ENCODE measurements at places on chromosomes 1 and 21.

- no peak for DNase-seq
Observed at GRCh38 chr1:227723474-227723873, 11.6 kb downstream of the JMJD4 start.

DNA sequence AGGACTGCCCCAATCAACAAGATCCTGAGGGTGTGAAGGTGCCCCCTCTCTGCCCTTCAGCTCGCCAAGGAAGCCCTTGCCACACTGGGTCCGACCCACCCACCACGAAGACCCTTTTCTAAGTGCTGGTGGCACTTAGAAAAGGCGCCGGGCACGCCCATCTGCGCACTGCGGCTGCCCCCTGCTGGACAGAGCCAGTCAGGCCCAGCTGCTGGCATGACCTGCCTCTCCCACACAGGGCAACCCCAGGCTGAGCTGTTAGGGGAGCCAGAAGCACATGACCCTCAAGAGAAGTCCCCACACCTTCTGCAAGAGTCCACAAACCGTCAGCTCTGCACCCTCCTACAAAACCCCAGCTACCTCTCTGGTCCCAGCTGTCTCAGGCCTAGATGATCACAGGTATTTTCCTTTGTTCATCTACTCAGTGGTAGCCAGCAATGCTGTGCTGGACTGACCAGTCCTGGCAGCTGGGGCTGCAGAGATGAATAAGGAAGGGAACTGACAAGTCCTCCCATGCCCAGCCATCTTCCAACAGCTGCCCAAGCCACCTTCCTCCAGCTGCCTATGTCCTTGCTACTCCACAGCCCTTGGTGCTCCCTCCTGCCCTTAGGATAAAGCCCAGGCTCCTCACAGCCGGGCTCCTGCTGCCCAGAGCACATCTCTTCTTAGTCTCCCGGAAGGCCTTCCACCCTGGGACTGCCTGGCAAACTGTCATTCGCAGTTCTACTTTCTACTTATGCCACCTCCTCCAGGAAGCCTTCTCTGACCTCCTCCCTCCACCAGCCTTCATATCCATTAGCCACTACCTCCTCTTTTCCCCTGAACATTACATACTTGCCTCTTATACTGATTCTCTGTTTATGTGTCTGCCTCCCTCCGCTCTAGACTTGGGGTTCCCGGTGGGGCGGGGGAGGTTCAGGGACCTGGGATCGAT is 39.8 kb upstream of the ZC3H12A start:
- DNase-seq: peak; percentile 51

DNA sequence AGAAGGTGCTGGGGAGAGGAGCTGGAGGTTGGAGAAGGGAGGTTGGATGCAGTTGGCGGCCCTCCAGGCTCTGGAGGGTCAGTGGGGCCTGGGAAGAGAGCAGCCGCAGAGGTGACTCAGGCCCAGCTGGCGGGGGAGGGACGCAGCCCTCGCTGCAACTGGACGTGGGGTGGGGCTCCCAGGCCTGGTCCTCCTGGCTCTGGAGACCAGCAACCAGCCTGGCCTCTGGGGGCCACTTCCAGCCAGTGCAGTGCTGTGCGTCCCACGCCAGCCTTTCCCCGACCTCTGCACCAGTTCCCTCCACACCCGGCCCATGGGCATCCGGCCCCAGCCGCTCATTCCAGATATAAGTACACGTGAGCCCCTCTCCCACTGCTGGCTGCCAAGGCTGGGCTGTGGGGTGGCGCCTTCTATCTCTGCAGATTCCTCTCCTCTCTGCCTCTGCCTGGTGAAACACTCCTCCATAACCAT is 38.0 kb upstream of the COL18A1 start:
- DNase-seq: no peak

DNA sequence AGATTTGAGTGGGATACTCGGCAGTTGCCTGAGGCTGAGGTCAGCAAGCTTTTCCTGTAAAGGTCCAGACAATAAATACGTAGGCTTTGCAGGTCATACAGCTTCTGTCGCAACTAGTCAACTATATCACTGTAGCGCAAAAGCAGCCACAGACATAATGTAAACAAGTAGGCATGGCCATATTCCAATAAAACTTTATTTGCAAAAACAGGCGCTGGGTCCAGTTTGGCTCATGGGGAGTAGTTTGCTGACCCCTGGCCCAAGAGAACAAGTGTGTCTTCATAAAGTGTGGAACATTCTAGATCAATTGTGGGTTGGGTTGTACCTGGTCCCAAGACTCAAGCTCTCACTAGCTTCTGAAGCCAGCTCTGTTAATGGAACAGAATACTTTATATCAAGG is 78.8 kb downstream of the MIS18A start:
- DNase-seq: no peak

GRCh38 chr1:93177991-93178390 is 2.2 kb downstream of the TMED5 start:
- DNase-seq: no peak

DNA sequence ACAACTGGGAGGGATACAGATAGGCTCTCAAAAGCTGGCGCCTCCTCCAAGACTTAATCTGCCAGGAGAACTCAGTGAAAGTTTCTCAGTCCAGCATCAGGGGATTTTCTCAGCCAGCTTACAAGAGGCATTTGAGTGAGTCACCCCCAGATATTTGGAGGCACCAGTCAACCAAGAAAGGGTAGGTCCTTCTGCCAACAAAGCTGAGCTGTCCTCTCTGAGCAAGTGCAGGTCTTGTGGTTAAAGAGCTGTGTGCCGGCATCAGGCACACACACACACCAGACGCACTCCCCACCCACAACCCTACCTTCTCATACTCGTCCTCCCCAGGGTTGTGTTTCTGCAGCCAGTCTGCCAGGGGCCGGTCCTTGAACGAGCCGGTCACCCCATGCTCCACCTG is 27.0 kb upstream of the PPP1R15B start:
- no peak for DNase-seq

GRCh38 chr1:200317236-200317635 is 92.6 kb downstream of the ZNF281 start:
- no peak for DNase-seq

GRCh38 chr1:199272139-199272544 is 633.3 kb downstream of the PTPRC start:
- no peak for DNase-seq

DNA sequence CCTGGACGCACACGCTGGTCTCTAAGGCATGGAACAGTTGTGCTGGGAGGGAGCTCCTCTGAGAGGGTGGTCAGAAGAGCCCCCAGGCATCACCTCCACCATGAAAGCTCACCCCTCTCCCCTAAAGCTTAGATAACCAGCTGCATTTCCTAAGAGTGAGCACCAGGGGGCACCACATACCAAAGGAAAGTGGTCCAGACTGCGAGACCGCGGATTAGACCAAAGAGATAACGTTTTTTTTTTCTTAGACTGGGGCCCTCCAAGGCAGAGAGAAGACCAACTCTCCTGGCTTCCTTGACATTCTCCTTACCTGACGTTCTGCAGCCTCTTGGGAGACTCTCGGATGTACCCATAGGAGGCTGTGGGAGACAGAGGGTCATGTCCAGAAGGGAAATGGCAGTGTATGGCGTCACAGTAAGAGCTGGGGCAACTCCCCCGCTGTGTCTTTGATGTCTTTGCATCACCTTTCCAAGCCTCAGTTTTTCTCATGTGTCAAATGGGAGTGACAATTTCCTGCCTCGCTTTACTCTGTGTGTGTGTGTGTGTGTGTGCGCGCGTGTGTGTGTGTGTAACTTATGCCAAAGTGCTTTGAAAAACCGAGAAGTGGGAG is 12.3 kb upstream of the IFNLR1 start:
- DNase-seq: peak; percentile 71

DNA sequence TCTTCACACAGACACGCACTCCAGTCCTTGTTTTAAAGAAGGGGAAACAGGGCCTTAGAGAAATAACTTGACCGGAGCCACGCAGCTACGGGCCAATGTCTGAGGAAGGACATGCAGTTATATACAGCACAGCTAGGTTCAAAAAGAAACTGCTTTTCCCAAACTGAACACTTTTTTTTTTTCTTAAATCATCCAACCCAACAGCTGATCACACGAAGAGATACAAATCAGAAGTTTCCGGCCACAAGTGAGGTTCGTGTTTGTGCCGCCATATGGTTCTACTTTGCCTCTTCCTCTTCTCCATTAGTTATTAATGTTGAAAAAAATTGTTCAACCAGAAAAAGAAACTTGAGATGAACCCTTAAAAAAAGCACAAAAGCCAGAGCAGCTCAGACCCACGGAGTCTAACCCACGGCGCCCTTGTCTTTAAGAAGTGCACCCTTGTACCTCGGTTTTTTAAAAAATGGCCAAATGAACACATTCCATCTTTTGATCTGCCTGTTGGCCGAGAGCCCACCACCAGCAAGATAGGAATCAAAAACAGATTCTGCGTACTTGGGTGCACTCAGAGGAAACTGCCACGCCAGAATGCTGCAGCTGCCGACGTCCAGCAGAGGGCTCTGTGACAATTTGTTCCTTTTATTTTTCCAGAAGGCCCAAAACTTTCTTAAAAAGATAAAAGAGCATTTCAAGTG is 78.9 kb downstream of the SLC66A1 start:
- DNase-seq: no peak

DNA sequence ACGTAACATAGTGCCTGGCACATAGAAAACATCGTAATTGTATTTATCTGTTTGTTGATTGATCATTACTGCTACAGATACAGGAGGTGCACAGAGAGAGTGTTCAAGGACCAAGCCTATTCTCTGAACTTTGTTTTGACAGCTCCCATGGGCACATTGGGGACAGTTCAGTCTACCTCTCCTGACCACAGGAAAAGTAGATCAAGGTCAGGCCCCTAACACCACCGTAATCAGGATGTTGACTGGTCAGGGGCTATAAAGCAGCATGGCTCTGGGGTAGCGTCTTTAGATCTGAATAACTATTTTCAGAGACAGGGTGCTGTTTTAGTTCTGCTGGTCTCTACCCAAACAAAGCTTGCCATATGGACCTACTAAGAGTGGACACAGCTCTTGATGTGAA is 223.1 kb upstream of the IRF2BP2 start:
- no peak for DNase-seq

DNA sequence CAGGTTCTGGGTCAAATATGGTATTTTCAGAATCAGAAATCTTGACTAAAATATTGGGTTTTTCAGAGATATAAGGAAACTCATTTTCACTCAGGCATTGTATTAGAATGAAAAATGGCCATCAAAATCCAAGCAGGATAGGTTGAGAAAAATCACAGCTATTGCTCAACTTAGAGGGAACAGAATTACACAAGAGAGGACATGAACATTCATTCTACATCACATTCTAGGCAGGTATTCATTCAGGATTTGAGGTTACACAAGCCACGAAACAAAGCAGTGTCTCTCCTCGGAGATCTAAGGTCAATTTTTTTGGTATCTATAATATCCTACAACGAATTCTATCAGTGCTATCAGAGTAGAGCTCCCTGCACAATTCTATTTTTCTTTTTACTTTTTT is 163.6 kb upstream of the HP1BP3 start:
- no peak for DNase-seq

GRCh38 chr1:41762251-41762650 is 156.5 kb downstream of the HIVEP3 start:
- no peak for DNase-seq

DNA sequence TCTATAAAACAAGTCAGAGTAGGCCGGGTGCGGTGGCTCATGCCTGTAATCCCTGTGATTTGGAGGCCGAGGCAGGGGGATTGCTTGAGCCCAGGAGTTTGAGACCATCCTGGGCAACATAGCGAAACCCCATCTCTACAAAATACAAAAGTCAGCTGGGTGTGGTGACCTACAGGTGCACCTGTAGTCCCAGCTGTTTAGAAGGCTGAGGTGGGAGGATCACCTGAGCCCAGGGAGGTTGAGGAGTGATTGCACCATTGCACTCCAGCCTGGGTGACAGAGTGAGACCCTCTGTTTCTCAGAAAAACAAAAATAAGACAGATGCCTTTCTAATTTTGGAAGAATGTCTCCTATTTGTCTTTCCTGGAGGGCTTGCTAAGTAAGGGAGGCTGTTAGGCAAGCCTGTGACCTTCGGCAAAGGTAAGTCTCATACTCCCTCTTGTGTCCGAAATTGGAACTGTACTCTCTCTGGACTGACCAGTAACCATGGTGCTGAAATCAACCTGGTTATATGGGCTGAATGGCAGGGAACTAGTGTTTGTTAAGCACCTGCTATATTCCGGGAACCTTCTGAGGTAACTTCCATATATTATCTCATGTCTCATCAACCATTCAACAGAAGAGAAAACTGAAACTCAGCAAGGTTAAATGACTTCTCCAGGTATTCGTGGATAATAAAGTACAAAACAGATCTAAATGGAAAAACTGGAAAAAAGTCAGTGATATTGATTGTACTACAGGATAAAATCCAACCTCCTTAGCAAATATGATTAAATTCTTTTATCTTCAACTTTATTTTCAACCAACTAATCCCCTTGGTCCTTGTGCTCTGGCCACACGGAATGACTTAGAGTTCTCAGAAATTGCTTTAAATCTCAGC is 11.8 kb upstream of the RAB3B start:
- peak; percentile 90 for DNase-seq

- no peak for DNase-seq
Observed at GRCh38 chr1:89335486-89335885, 28.4 kb upstream of the GBP6 start.

DNA sequence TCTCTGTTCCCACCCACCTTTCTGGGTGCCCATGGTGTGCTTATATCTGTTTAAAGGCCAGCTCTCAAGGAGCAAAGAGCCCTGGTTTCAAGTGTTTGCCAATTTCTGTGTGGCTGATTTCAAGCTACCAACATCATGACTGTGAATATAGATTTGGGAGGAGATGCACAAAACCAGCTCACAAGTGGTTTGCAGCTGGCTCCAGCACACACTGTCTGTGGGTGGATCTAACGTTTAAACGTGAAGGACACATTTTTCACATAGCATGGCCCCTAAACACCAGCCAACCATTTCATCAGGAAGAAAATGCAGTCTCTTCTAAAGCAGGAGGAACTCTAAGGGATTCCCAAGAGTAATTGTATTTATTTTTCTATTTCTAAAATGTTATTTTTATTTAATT is 65.2 kb downstream of the FCRL5 start:
- DNase-seq: no peak

DNA sequence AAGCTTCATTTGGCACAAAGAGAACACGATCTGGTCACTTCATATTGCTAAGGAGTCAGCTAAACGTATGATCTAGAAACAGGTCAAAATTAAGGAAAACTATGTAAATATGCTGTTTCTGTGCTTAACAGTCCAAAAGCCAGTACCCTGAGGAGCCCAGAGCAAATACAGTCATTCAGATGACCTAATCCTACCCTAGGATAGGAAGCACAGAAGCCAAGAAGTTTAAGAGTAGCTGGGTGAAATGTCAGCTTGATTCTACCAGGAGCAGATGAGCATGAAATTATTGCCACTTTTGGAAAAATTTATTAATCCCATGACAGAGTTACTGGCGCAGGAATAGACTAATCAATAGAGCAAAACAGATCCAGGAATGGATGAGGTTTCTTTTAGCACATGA is 18.3 kb downstream of the SORT1 start:
- DNase-seq: no peak

DNA sequence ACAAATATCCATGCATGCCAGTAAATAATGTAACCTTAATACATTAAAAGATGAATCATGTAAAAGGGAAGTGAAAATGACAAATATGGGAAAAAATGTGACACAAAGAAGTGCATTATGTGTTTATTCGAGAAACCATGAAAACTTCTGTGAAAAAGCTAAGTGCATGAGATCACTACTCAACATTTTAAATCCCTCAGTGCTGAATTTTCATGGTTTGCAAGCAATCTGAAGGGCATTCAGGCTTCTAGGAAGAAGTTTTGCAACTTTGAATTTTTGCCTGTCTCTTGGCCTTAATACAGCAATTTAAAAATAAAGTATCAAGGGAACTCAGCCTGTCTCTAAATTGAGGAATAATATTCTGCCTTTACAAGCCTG is 78.2 kb downstream of the MAP3K7CL start:
- no peak for DNase-seq

- no peak for DNase-seq
Observed at GRCh38 chr1:167126811-167127210, 32.9 kb downstream of the STYXL2 start.

- no peak for DNase-seq
Observed at GRCh38 chr21:36964827-36965719, 1.4 kb downstream of the HLCS start.
